Brain pericyte (primary cell): ENCODE measurements at places on chromosomes 16 and 17.

DNA sequence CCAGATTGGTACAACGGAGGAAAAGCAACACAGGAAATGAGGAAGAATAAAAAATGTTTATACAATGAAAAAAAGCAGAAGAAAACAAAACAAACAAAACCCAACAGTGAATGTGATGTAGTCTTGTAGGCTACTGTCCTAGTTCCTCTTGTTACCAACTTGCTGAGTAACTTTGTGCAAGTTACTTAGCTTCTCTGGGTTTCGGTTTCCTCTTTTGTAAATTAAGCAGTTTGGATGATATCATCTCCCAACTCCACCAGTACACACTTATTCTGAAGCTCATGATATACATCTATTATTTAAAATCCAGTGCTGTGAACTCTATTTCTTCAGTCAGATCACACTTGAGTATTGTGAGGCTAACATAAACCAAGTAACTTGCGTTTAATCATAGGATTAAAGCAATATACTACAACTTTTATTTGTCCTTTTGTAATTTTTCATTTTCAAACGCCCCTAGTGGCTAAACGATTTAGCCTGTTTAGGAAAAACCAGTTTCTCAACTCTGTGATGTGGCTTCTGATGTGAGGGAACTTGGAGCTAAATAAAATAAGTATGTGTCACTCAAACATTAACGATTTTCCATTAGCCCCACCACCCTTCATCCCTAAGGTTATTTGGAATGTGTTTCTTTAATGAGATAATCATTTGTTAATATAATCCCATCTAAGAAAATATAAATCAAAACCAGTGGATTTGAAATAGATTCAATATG lies 1.4 kb upstream of the UNK start:
- DNase-seq, result no peak

DNA sequence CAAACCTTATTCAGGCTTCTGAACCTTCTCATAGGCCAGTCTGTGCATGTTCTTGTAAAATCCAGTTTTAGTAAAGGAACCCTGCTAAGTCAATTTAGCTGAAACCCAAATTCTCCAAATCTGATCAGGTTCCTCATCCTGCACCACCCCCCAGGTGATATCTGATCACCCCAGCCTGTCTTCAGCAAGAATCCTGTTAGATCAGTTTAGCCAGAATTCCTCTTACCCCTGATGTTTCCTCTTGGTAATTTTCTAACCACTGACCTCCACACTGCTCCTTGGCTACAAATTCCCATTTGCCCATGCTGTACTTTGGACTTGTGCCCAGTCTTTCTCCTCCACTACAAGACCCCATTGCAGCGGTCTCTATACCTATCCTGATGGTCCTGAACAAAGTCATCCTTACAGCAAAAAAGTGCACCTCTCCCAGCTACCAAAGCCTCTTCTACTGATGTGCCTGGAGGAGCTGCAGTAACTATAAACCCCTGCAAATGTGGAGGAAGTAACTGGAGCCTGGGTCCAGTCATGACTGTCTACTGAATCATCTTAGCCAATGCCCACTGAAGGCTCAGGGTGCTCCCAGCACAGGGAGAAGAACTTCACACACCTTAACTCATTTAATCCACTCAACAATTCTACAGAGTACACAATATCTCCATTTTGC lies 23.8 kb downstream of the TEX14 start:
- no peak for DNase-seq

GRCh38 chr17:17766077-17766743 lies 70.6 kb downstream of the SREBF1 start:
- no peak for DNase-seq

DNA sequence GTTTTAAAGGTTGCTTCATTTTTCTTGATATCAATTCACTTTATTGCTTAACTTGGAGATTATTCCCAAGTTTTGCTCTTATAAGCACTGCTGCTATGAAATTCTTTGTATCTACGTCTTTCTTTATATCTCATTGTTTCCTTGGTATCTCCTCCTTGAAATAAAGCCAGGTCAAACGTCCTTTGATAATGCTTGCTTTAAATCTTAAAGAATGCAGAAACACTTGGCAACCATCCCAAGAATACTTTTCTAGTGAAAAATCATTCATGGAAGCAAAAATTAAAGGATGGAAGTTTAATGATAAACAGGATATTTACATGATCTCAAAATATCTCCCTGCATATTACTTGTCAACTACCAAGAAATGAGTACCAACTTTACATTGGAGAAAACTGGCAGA lies 175.2 kb downstream of the CPPED1 start:
- no peak for DNase-seq

DNA sequence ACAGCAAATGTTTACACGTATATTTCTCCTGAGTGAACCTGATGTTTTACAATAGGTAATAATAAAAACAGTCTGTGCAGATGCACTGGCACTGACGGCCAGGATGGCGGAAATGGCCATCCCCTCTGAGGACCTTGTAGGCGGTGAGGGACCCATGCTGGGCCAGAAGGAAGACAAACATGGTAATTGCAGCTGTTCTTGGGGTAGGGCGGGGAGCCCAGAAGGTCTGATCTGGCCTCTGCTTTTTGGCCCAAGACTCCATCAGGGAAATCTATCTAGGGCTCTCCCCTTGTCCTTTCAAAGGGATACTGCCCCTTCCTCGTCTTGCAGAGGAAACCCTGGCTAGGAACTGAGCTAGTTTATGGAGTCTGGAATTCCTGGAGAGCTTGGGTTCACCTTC lies 7.4 kb upstream of the LGALS9 start:
- no peak for DNase-seq

DNA sequence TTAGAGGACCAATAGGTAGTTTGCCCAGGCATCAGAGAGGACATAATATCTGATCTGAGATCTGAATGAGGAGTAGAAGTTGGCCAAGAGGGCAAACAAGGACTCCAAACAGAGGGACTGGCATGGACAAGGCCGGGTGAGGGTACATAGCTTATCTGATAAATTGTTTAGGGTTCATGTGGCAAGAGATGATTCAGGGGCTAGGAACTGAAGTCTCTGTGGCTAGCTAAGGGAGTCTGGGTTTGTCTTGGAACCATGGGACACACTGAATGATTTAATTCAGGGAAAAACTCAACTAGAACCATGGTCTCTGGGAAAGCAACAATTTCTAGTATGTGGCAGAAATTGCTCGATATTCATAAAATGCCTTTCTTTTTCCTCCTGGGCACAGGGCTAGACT lies 4.1 kb upstream of the AQP8 start:
- no peak for DNase-seq

DNA sequence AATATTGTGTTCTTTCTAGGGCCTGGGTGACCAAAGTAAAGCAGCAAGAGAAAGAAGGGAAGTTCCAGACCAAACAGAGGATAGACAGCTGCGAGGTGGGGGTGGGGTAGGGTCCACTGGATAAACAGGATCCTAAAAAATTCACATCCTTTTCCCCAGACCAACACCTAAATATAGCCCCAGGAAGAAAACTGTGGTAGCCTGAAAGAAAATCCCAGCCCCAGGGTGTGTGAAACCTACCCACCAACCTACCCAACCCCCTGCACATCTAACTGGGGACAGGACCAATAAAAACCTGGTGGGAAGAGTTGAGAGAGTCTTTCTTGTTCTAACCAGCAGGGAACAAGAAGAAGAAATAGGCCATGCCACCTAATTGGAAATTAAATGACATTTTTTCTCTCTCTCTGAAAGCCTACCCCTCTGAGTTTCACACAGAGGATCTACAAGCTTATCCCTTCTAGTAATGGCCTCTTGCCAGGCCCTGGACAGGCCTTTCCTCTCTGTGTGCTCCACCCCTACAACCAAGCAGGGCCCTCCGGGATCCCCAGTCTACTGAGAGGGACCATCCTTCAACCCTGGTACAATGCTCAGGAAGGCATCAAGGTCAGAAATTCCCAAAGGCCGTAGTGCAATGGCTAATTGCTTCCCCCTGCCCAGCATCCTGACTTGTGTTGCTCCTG lies 12.0 kb downstream of the MYO18A start:
- DNase-seq, result no peak

GRCh38 chr17:40520991-40521453 lies 19.6 kb upstream of the TNS4 start:
- no peak for DNase-seq

DNA sequence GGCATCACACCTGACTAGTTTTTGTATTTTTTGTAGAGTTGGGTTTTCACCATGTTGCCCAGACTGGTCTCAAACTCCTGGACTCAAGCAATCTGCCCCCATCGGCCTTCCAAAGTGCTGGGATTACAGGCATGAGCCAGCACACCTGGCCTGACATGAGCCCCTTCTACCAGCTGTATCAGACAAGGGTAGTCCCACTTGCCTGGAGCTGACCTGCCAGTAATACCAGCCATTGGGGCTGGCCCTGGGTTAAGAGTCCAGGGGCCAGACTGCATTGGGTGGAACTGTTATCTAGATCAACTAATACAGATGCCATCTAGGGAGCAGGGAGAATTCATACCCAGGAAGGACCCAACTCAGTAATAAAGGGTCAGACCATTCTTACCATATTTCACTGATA lies 28.1 kb downstream of the WSB1 start:
- DNase-seq, result no peak

GRCh38 chr16:56593573-56594291 lies 4.4 kb downstream of the MT3 start:
- no peak for DNase-seq

DNA sequence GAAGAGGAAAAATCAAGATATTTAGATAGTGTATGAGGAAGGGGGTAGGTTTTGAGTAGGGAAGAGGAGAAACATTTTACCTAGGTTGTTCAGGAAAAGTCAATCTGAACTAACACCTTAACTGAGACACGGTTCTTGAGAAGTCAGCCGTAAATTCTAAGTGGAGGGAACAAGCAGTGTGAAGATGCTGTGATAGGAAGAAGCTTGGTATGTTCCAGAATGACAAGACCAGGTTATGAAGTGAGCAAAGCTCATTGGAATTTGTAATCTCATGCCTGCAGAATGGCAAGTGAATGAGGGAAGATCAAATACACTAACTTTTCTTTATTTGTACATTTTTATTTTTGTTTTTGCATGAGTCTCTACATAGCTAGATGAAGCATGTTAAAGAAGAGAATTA lies 307.6 kb downstream of the ZFHX3 start:
- no peak for DNase-seq

DNA sequence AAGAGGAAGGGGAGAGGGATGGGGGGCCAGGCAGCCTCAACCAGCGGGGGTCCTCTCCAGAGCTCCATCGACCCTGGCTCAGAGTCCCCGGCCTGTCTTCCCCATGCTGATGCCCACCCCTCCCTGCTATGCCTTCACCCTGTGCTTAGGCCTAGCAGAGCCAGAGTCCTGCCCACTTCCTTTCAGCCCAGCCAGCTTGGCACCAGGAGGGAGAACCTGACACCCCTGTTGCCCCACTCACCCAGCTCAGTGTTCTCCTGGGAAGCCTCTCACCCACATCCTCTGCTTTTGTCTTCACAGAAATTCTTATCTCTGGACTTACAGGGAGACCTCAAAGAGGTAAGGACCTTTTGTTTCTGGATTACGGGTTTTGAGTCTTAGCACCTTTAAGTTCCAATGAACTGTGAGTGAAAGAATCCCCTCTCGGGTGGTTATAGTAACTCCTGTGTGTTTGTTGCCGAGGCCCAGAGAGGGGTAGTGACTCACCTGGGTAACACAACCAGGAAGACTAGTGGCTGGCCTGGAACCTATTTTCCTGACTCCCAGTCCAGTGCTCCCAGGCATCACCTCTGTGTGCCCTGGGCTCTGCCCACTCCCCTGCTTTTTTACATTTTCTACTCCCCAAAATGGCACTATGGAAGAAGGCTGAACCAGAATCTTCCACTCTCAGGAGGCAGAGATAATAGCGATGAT lies 53.3 kb downstream of the CES1 start:
- DNase-seq, result no peak

- DNase-seq, result no peak
Observed at GRCh38 chr17:73188011-73188410, 4.8 kb upstream of the COG1 start.

DNA sequence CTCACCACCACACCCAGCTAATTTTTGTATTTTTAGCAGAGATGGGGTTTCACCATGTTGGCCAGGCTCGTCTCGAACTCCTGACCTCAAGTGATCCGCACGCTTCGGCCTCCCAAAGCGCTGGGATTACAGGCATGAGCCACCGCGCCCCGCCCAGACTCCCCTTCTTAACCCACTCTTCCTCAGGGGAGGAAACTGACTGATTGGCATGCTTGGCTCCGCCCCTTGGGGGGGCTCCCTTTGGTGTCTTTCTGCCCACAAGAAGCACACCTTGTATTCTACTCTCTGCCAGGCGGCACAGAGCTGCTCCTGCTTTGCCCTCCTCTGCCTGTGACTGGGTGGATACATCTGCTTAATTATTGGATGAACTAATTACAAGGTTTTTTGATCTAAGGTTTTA lies 4.7 kb upstream of the ASGR2 start:
- no peak for DNase-seq

DNA sequence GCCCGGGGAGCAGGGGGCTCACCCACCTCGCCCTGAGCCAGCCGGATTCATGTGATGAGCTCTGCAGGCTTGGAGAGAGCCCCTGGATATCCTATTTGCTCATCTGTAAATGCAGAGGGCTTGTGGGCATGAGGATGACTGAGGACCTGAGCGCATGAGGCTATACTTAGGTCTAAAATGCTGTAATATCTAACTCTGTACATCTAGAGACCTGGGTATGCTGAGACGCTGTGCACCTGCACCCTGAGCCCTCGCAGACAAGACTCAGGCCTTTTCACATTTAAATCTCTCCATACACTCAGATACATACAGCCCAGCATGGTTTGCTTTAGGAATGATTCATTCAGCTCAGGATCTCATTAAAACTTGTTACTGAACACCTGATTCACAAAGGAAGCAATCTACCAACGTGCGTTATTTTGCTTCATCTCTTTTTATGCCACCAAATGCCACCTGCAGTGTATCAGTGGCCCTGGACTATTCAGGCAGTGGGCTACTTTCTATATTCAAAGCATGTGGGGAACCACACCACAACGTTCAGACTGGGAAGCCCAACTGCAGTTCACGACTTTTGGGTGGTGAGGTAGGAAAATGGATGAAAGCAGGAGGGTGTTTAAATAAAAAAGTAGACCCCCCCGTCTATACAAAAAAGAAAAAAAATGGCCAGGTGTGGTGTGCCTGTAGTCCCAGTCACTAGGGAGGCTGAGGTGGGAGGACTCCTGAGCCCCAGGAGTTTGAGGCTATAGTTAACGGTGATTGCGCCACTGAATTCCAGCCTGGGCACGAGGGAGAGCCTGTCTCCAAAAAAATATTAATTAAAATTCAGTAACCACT lies 12.0 kb downstream of the USP7 start:
- no peak for DNase-seq

DNA sequence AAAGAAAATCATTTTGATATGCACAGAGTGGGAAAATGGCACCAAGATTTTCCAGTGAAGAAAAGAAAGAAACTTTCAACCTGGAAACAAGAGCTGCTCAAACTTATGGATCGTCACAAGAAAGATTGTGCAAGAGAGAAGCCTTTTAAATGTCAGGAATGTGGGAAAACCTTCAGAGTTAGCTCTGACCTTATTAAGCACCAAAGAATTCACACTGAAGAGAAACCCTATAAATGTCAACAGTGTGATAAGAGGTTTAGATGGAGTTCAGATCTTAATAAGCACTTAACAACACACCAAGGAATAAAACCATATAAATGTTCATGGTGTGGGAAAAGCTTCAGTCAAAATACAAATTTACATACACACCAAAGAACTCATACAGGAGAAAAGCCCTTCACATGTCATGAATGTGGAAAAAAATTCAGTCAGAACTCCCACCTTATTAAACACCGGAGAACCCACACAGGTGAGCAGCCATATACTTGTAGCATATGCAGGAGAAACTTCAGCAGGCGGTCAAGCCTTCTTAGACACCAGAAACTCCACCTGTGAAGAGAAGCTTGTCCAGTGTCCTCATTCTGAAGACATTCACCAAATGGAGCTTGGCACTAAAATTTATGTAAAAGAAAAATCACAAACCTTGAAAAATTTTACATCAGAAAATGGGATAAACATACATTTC lies 12.2 kb downstream of the ZNF75A start:
- no peak for DNase-seq

GRCh38 chr17:45146166-45146565 lies 2.1 kb upstream of the HEXIM1 start:
- no peak for DNase-seq
